ENCODE measurements at places on chromosomes 12 and 14. TPM values are rescaled to one million over a fixed set of nuclear protein-coding genes. Genes with fewer than 3 reads are reported as not detected.

Gene APEX1
- 73.5 TPM for total RNA-seq

Gene C14orf132
- 0.87 TPM for total RNA-seq

Gene PIK3C2G
- not detected for total RNA-seq

Gene UBR7
- 26.5 TPM for total RNA-seq

Gene TCL1B
- not detected for total RNA-seq

Gene NGB
- 0.35 TPM for total RNA-seq

Gene PLEKHG7
- total RNA-seq = 0.17 TPM

Gene HNF1A
- total RNA-seq = 1.7 TPM

Gene NAV3
- 9.2 TPM for total RNA-seq

Gene FOXG1
- total RNA-seq = not detected

Gene GPRC5D
- total RNA-seq = not detected

Gene PTPRR
- 0.45 TPM for total RNA-seq

Gene MBD6
- total RNA-seq = 5.0 TPM

Gene ENDOU
- not detected for total RNA-seq

Gene TMEM121
- total RNA-seq = 8.4 TPM

Gene CLEC6A
- total RNA-seq = 0.20 TPM

Gene IL26
- total RNA-seq = not detected

Gene HCAR1
- 0.60 TPM for total RNA-seq

Gene NANOG
- total RNA-seq = not detected

Gene CRIP1
- 12.2 TPM for total RNA-seq

Gene OLR1
- 0.87 TPM for total RNA-seq

Gene FITM1
- not detected for total RNA-seq

Gene SLC39A2
- total RNA-seq = not detected

Gene IFI27
- 179 TPM for total RNA-seq

Gene TMEM52B
- 6.9 TPM for total RNA-seq

Gene RAD9B
- 0.52 TPM for total RNA-seq

Gene CLEC14A
- total RNA-seq = under 0.01 TPM

Gene CEP128
- 3.0 TPM for total RNA-seq
